ENCODE measurements at places on chromosomes 5 and 9. TPM values are rescaled to one million over a fixed set of nuclear protein-coding genes. Genes with fewer than 3 reads are reported as not detected.

Gene AK8
- total RNA-seq: 0.52 TPM

Gene CDH9
- 0.73 TPM for total RNA-seq

Gene WNK2
- 87.2 TPM for total RNA-seq

Gene TMEM171
- 1.0 TPM for total RNA-seq

DNA sequence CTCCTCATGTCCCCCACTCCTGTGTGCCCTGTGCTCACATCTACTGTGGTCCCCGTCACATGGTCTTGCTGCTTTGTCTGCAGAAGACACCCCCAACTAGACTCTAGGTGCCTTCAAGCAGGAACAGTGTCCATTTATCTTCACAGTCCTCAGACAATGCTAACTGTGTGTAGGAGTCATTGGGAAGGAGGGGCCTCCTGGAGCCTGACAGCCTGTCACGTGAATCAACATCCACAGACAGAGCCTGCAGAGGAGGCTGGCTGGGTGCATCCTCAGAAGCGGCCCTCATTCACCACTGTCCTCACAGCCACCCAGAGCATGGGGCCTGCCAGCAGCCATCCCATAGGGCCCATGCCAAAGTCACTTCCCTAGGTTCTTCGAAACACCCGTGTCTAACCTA, 98.7 kb downstream of the MED10 start:
- H3K27ac ChIP-seq: no peak overlapping the region
- DNase-seq: no peak
- H3K4me1 ChIP-seq: no peaks in the 10 kb centered on the region
- no peaks in the 10 kb centered on the region for H3K36me3 ChIP-seq
- no peaks in the 10 kb centered on the region for H3K27me3 ChIP-seq

DNA sequence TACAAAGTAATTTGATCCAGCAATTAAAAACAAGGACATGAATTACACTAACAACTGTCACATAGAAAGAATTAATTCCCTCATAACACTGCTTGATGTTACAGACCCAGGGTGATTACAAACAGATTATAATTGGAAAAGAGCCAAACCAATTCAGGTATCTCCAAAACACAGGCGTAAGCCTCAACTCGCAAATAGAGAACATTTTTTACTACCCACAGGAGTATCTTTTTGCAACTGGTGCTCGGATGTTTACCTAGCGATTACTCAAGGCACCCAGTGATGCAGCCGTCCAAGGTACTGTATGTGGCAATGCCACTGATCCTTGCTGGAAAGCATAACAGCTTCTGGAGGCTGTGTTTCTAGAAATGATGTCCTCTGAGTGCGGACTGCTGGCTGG, 386.1 kb upstream of the KIF2A start:
- H3K27ac ChIP-seq: no peak overlapping the region
- H3K4me3 ChIP-seq: no peak overlapping the region

DNA sequence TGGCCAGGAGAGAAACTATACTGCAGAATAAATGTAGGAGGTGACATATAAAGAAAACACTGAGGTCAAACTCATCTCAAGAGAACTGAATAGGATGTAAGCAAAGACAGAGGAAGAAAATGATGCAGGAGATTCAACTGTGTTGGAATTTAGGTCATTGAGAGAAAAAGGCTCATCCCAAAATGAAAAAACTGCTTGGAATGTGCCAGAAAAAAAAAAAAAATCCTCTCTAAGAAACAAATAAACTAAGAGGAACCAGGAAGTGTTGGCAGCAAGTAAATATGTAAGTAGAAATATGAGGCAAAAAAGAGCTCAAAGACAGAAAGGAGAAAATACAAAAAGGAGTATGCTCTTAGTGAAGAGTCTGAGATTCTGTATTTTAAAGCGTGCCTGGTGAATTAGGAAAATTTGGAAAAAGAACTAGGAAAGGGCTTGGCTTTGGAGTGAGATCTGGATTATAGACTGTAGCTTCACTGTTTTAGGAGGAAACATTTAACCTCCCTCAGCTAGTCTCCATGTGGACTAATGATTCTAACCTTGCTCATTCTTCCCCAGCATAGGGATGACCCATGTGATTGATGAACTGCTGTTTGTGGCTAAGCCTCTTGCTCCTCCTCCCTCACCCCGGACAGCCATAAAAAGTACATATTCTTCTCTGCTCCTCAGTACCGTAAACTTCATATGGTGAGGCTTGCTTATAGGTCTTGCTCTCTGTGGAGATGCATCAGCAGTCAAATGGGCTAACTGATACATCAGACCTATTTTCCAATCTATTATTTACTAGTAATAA, 185.6 kb upstream of the POU5F2 start:
- H3K36me3 ChIP-seq: no peaks in the 10 kb centered on the region
- no peaks in the 10 kb centered on the region for H3K4me1 ChIP-seq
- no peak for DNase-seq
- no peaks in the 10 kb centered on the region for H3K27me3 ChIP-seq
- H3K4me3 ChIP-seq: no peak overlapping the region

DNA sequence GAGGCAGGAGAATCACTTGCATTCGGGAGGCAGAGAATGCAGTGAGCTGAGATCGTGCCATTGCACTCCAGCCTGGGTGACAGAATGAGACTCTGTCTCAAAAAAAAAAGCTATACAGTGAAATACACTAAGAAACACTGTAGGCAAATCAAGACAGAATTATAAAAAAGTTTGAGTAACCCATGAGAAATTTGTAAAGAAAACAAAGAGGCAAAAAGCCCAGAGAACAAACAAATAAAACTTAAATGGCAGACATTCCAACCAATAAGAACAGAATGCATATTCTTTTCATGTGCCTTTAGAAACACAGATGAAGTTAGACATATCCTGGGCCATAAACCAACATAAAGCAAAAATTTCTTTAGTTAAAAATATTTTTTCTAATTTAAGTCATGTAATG, 30.6 kb downstream of the ZNF169 start:
- no peak overlapping the region for H3K27ac ChIP-seq
- no peak for DNase-seq
- no peaks in the 10 kb centered on the region for H3K27me3 ChIP-seq
- no peak overlapping the region for H3K4me3 ChIP-seq
- H3K36me3 ChIP-seq: peaks cover 4% of the 10 kb centered on the region

GRCh38 chr5:179414459-179415261, 69.4 kb upstream of the ADAMTS2 start:
- no peaks in the 10 kb centered on the region for H3K4me1 ChIP-seq
- no peaks in the 10 kb centered on the region for H3K27me3 ChIP-seq
- no peak overlapping the region for H3K27ac ChIP-seq
- no peaks in the 10 kb centered on the region for H3K36me3 ChIP-seq
- no peak for DNase-seq

DNA sequence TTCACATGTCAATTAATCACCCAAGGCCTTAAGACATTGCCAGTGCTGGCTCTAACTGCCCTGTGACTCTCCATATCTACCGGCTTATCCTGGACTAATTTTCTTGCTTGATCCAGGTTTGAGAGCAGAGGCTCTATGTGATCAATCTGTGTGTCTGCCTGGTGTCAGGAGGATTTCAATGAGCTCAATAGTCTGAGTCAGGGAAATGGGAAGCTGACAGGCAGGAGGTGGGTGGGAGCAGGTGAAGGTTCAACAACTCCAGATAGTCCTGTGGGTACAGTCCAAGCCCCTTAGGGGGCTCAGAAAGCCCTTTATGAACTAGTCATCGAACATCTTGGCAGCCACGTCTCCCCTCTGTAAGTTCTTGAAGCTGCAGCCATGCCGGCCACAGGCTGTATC, 72.2 kb downstream of the SHB start:
- H3K36me3 ChIP-seq: no peaks in the 10 kb centered on the region
- DNase-seq: no peak
- H3K4me3 ChIP-seq: no peak overlapping the region
- no peaks in the 10 kb centered on the region for H3K27me3 ChIP-seq

DNA sequence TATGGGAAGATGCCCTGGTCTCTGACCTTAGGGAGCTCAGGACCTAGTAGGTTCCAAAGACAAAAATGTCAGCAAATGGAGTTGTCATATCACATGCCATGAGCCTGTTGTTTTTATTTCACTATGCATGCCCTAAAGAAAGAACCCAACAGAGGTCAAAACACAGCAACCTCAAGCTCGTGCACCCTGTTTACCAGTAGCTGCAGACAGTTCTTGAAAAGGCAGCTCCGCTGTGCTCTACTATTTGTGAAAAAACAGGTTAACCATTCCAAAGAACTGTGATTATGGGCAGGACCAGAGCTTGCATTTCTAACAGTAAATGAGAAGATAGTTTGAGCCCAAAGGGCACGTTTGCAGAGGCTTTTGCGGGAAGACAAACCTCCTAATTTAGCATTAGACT, 22.8 kb downstream of the ITK start:
- no peaks in the 10 kb centered on the region for H3K4me1 ChIP-seq
- no peak overlapping the region for H3K27ac ChIP-seq
- no peaks in the 10 kb centered on the region for H3K36me3 ChIP-seq
- DNase-seq: no peak
- H3K4me3 ChIP-seq: no peak overlapping the region
- H3K27me3 ChIP-seq: no peaks in the 10 kb centered on the region

GRCh38 chr5:158641016-158641415, 458.7 kb downstream of the EBF1 start:
- no peaks in the 10 kb centered on the region for H3K4me1 ChIP-seq
- H3K27ac ChIP-seq: no peak overlapping the region
- H3K27me3 ChIP-seq: no peaks in the 10 kb centered on the region
- H3K4me3 ChIP-seq: no peak overlapping the region
- no peaks in the 10 kb centered on the region for H3K36me3 ChIP-seq
- no peak for DNase-seq

DNA sequence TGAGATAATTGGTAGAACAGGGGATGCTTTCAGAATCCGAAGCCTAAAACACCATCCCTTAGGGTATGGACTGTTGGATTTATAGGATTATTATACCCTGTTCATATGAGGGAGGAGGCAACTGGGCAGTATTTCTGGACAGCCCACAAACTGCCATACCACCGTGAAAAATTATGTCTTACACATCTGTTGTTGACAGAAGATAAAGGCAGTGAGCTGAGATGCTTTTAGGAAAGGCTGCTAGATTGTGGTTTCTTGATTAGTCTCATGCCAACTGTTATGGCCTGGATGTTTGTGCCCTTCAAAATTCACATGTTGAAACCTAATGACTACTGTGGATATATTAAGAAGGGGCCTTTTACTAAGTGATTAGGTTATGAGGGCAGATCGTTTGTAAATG, 83.7 kb upstream of the DHFR start:
- H3K4me1 ChIP-seq: no peaks in the 10 kb centered on the region
- H3K27ac ChIP-seq: no peak overlapping the region
- no peaks in the 10 kb centered on the region for H3K27me3 ChIP-seq
- DNase-seq: no peak
- H3K36me3 ChIP-seq: no peaks in the 10 kb centered on the region

GRCh38 chr5:133373121-133373870, 239.0 kb downstream of the FSTL4 start:
- H3K4me3 ChIP-seq: no peak overlapping the region
- H3K27me3 ChIP-seq: no peaks in the 10 kb centered on the region
- no peaks in the 10 kb centered on the region for H3K36me3 ChIP-seq
- H3K27ac ChIP-seq: no peak overlapping the region
- H3K4me1 ChIP-seq: 0 out of 2 replicates have a peak, but pooled peaks cover 5% of the 10 kb centered on the region

- DNase-seq: no peak
- no peaks in the 10 kb centered on the region for H3K4me1 ChIP-seq
- no peaks in the 10 kb centered on the region for H3K36me3 ChIP-seq
- no peak overlapping the region for H3K4me3 ChIP-seq
Observed at GRCh38 chr5:98911280-98912040, 17.3 kb downstream of the CHD1 start.

DNA sequence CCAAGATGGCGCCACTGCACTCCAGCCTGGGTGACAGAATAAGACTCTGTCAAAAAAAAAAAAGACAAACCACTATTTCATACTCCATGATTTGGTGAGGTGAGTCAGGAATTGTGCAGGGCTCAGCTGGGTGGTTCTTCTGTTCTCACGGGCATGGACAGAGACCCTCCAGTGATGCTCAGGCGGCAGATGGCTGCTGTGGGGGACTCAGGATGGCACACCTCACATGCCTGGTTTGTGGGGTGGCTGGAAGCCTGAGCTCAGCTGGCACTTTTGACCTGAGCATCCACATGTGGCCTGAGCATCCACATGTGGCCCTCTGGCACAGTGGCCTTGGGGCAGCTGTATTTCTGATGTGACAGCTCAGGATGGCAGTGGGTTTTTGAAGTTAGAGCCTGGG, 217.2 kb downstream of the IRX2 start:
- H3K4me3 ChIP-seq: no peak overlapping the region
- peaks cover 7% of the 10 kb centered on the region for H3K4me1 ChIP-seq
- DNase-seq: no peak
- no peak overlapping the region for H3K27ac ChIP-seq
- no peaks in the 10 kb centered on the region for H3K36me3 ChIP-seq

GRCh38 chr5:39140558-39141168, 66.5 kb upstream of the RICTOR start:
- no peak overlapping the region for H3K27ac ChIP-seq
- DNase-seq: no peak
- no peaks in the 10 kb centered on the region for H3K36me3 ChIP-seq
- no peaks in the 10 kb centered on the region for H3K27me3 ChIP-seq
- H3K4me1 ChIP-seq: no peaks in the 10 kb centered on the region
- no peak overlapping the region for H3K4me3 ChIP-seq

DNA sequence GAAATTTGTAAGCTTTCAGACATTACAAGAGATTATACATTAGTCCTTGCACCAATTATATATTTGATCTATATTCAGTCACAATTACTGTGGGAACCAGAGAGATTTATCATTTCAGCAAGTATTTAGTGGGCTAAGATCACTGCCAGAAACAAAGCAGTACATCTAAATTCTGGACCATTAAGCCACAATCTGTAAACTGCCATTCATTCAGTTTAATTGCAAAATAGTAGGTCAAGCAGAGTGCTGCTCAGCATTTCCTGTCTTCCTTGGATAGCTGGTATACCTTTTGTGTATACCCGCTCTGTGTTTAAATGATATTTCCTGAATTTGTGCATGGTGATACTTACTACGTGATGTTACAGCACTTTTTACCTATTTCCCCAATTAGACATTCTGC, 42.6 kb downstream of the CDH10 start:
- DNase-seq: no peak
- no peaks in the 10 kb centered on the region for H3K36me3 ChIP-seq
- no peak overlapping the region for H3K27ac ChIP-seq
- H3K27me3 ChIP-seq: no peaks in the 10 kb centered on the region
- no peaks in the 10 kb centered on the region for H3K4me1 ChIP-seq

GRCh38 chr5:36270175-36270574, 28.4 kb upstream of the NADK2 start:
- H3K4me1 ChIP-seq: no peaks in the 10 kb centered on the region
- no peaks in the 10 kb centered on the region for H3K36me3 ChIP-seq
- no peak overlapping the region for H3K4me3 ChIP-seq
- DNase-seq: no peak

DNA sequence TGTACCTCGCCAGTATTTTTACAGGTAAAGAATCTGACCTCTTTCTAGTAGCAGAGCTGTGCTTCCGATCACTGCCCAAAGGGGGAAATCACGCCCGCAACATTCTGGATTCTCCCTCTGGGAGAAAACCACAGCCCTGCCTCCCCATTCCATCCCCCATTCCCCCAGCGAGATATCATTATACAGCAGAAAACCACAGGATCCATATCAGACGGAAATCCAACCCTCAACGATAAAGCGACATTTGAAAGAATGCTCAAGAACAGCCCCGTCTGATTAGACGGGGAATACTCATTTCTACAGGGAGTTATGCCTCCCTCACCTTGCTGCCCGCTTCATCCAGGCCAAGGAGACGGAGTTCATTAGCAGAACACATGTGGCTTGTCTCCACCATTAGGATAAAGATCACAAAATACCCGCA, 172.8 kb downstream of the COL23A1 start:
- no peak overlapping the region for H3K4me3 ChIP-seq
- no peak overlapping the region for H3K27ac ChIP-seq
- DNase-seq: no peak
- H3K36me3 ChIP-seq: no peaks in the 10 kb centered on the region
- peaks cover 25% of the 10 kb centered on the region for H3K4me1 ChIP-seq
